ENCODE measurements at places on chromosomes 11 and 22. TPM values are rescaled to one million over a fixed set of nuclear protein-coding genes. Genes with fewer than 3 reads are reported as not detected.

Gene CCDC116
- 0.70 TPM for total RNA-seq

Gene DRD4
- 0.60 TPM for total RNA-seq

Gene IFTAP
- 35.4 TPM for total RNA-seq

DNA sequence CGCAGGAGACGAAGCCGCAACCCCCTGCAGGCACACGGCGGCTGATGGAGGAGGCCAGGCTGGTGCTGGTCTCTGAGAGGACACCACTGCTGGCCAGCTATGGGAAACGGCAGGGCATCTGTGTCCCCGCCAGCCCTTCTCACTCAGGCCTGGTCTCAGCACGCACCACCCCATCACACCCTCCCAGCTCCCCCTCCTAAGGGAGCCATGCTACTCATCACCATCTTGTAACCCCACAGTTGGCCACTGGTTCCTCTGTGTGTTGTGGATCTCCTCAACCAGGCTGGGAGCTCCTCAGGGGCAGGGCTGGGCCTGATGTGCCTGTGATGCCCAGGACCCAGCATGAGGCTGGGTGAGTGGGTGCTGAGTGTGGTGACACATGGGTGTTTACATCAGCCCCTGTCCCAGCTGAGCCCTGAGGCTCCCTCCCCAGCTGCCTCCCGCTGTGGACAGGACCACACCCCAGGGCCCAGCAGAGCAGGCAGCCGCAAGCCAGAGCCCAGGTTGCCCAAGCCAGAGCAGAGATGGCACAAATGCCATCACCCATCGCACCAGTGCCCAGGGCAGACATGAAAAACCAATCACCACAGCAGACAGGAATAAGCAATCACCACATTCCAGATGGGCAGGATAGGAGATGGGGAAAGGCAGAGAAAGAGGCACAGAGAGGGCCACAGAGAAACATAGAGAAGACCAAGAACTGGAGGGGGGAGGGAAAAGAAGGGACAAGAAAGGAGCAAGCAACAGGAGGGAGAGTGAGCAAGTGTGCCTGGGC lies 8.2 kb downstream of the ARVCF start:
- no peak for DNase-seq
- H3K4me1 ChIP-seq: peaks cover 3% of the 10 kb centered on the region
- H3K4me3 ChIP-seq: no peak overlapping the region
- H3K27me3 ChIP-seq: no peaks in the 10 kb centered on the region
- no peak overlapping the region for H3K27ac ChIP-seq

GRCh38 chr11:118240999-118241763 lies 11.0 kb downstream of the MPZL3 start:
- no peak overlapping the region for H3K27ac ChIP-seq
- H3K4me1 ChIP-seq: peaks cover 4% of the 10 kb centered on the region
- no peaks in the 10 kb centered on the region for H3K36me3 ChIP-seq
- peaks cover 42% of the 10 kb centered on the region for H3K27me3 ChIP-seq

Gene SAA4
- total RNA-seq: not detected
